ENCODE measurements at places on chromosomes 1 and 21.

DNA sequence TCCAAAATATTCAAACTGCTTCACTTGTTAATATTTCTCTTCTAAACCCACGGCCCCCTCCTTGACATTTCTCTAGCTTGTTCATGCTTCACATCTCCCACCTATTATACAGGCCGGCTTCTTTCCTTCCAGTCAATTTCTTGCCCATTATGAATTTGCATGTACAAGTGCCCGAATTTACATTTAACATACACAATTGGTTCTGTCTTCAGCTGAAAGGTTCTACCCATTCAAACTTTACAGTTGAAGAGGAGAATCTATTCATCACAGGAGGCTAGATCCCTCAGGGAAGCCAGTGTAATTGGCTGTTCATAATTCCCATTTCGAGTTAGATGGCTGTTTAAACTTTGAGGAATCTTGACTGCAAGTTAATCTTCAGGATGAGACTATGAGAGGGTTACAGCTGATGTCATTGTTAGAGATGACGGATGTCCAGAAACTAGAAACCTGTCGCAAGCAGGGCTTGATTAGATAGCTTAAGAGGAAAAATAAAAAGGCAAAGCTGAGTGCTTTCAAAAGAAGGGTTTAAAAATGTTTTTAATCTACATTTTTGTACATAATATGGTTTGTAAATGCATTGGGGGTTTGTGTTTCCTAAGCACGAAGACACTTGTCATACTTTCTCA is 157.0 kb downstream of the ADSS2 start:
- no peak for DNase-seq

- DNase-seq, result no peak
These were observed 8.4 kb upstream of the GALNT2 start for GRCh38 chr1:230058626-230059025.

- peak; percentile 52 for DNase-seq
These were observed 83.0 kb upstream of the ZC3H12A start for GRCh38 chr1:37391211-37392011.

GRCh38 chr1:221768444-221769066 is 26.7 kb upstream of the DUSP10 start:
- DNase-seq, result no peak

DNA sequence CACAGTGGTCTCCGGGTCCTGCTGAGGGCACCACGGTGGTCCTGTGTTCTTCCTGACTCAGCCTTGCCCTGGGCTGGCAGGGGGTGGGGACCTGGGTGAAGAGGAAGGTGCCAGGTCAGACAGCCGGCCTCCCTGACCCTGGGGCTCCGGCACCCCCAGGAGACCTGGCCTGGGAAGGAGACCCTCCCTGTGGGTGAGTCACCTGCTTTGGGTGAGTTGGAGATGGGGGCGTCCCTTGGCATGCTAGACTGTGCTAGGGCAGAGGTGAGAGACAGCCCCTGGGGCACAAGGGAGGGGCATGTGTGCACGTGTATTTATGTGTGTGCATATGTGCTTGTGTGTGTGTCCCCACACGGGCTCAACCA is 23.4 kb downstream of the SPSB1 start:
- no peak for DNase-seq

DNA sequence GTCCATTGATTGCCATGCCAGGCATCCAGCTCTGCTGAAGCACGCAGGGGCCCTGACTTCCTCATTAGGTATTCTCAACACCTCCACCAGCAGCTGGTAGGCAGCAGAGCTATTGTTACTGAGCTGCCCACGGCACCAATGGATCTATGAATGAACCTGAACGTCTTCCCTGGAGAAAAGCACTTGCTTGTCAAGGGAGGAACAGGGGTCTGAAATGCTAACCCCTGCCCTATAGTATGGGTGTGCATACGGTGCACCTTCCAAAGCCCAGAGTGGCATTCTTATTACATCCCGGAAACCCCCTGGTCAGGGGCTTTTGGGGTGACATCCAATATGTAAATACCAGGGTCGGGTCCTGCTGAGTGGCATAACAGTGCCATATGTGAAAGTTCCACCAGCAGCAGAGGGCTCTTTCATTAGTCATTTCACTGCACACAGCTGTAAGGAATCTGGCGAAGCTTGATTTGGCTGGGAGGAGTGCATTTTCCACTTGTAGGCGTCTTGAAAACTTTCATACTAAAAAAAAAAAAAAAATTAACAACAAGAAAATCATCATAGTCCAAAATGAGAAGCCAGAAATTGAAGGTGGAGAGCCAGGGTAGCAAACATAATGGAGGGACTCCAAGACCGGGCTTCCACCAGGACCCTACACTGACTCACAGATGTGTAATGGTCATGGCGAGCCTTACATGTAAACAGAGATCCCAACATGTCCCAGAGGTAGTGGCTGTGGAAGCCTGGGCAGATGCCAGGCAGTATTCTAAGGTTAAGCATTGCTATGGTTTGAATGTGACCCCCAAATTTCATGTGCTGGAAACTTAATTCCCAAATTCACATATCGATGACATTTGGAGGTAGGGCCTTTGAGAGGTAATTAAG is 58.8 kb upstream of the PRDX6 start:
- no peak for DNase-seq

- no peak for DNase-seq
These were observed 33.3 kb downstream of the SLC66A1 start for GRCh38 chr1:19345391-19345790.

DNA sequence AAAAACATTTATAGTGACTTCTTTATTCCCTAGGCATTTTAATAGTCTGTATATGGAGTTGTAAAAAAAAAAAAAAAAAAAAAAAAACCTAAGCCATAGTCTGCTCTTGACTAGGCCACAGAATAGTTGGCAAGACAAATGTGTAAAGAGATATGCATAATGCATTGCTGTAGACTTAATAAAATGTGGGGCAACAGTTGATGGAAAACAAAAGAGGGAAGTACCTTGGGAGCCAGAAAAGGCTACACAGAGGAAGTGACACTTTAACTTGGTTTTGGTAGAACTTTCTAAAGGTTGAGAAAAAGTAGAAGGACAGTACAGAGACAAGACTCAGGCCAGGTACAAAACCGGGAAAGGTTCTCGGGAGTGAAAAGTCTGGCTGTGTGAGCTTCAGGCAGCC is 802.9 kb upstream of the ADAMTS5 start:
- DNase-seq, result no peak

DNA sequence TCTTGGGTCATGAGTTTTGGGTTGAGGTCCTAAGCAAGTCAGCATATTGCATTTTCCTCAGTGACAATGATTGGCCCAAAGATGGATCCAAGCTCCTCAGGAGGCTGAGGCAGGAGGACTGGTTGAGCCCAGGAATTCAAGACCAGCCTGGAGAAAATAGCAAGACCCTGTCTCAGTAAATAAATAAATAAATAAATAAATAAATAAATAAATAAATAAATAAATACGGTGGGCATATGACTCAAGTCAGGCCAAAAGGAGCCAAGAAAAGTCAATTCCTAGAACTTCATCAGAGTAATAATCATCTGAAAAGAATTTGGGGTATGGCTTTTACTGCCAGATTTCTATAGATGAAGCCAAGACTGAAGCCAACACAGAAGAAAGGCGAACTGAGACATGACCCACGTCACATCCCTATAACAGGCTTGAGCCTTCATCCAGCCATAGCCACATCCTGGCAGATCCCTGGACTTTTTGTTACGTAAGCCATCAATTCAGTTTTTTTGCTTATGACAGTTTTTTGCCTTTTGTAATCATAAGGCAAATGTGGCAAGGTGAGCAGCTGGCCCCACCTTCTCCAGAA is 88.5 kb upstream of the NFASC start:
- DNase-seq, result no peak

- DNase-seq, result no peak
These were observed 391.8 kb downstream of the DISC1 start for GRCh38 chr1:232018231-232019025.

- peak; percentile 85 for DNase-seq
These were observed 31.7 kb downstream of the TP73 start for GRCh38 chr1:3683992-3684391.

DNA sequence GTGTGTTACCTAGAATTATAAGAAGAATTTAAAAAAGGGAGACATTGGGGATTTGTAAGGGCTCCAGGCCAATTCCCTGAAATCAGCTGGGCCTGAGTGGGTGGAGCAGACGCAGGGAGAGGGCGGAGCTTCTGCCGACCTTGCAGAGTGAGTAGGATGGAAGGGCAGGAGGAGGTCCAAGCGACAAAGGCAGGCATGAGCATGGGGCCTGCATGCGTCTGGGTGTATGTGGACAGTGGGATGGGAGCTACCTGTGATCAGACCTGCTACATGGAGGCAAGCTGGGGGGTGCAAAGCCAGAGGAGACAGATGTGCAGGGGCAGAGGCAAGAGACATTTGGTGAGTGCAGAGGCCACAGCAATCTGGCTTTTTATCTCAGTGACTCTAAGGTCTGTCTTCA is 105.3 kb upstream of the OLIG2 start:
- DNase-seq, result no peak

GRCh38 chr1:238409191-238409850 is 518.6 kb upstream of the ZP4 start:
- DNase-seq, result no peak

GRCh38 chr1:160855181-160855981 is 7.3 kb downstream of the CD244 start:
- DNase-seq, result no peak

DNA sequence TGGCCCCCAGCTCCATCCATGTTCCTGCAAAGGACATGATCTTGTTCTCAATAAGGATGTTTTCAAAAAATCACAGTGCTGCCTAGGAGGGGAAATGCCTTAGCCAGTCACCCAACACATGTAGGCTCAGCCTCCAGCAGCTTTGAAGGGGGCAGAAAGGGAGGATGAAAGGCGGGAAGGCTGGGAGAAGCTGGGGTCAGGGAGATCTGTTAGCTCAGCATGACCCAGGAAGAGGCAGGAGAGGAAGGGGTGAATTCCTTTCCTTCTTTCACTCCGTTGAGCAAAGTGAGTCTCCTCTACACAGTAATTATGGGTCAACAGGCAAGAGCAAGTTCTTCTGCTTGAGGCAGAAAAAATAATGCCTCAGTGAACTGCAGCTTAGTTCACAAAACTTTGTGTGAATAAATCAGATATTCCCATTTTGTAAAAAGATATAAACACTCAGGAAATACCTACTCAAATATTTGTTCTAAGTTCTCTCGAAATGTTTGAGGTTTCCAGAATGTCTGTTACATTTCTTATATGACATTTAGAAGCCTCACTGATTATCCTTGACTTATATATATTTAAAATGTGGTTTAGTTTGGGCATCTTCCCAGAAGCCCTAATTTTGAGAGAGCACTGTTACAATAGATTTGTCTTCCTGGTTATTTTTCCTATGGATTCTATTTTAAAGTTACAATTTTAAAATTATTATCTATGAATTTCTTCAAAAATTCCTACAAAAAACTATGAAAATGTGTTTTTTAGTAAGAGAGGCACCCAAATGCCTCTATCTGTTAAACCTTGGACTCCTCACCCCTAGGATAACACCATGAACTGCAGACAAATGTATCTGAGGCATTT is 116.8 kb downstream of the KCNJ6 start:
- DNase-seq, result no peak

GRCh38 chr1:16440131-16440469 is 424 bp upstream of the NECAP2 start:
- DNase-seq, result no peak

GRCh38 chr1:226063977-226064815 is 1.7 kb downstream of the H3-3A start:
- no peak for DNase-seq

DNA sequence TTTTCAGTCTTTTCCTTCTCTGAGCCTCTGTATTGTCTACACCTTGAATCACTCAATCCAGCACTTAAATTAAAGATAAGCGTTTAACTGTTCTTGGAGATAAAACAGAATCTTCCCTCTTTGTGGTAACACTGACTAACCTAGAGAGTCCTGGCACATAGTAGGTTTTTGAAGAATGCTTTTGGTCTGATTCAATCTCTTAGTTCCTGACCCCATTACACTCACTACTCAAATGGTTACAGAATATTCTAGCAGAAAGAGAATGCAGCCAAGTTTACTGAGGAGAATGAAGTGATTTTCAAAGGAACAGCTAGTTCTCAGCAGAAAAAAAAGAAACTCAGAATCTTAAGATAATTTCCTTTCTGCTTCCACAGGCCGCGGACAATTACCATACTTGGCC is 309.2 kb upstream of the PRMT6 start:
- DNase-seq, result no peak

DNA sequence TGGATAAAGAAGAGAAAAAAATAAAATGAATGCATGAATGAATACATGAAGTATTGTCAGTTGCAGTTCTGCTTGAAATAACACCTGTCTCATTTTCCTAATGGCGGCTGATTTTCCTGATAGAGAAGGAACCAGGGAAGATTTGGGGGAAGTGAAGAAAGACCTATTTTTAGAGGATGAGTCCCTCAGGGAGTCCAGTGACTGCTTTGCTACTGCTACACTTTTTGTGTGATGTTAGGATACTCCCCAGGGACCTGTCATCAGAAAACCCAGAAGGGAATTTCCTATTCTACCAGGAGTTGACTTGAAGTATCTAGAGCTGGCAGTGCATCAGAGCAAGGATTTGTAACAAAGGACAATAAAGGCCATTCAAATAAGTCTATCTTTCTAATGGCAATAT is 114.8 kb downstream of the MAB21L3 start:
- DNase-seq, result no peak

GRCh38 chr1:38555130-38555529 is 304.4 kb downstream of the RRAGC start:
- DNase-seq, result no peak

- DNase-seq, result no peak
These were observed 18.8 kb downstream of the QSOX1 start for GRCh38 chr1:180173451-180173850.

GRCh38 chr1:82091729-82092128 is 291.0 kb downstream of the ADGRL2 start:
- DNase-seq, result no peak

- DNase-seq, result no peak
These were observed 10.3 kb downstream of the DONSON start for GRCh38 chr21:33578214-33578613.

- no peak for DNase-seq
These were observed 90.5 kb downstream of the SPATA17 start for GRCh38 chr1:217721692-217722091.

DNA sequence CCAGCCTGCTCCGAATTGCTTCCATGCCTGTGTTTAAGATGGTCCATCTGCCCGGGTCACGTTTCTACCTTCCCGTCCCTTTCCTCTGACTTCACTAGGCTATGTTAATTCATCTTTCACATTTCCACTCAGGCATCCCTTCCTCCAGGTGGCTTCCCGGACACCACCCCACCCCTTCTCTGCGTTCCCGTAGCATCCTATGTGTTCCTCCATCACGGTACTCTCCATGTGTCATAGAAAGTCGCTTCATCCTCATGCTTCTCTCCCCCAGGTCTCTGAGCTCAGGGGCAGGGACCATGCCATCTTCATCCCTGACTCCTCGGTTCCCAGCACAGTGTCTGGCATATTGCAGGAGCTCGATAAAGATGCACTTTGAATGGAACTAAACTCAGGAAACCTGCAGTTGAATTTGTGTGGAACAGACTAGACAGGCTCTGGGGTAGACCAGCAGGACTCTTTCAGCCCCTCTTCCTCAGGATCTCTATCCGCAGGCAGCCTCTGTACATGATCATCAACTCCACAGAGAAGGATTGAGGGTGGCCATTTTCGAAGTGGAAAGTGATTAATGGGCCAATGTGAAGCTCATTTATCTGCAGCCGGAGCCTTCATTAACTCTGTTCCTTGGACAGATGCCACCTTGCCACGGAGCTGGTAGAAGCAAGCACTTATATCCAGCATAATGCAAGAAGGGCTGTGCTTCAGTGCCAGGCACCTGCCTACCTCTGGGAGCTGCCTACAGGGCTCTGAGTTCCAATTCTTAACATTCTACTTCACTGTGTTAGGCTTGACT is 9.1 kb downstream of the C1orf226 start:
- DNase-seq, result no peak

GRCh38 chr1:172837816-172838679 is 179.1 kb downstream of the FASLG start:
- DNase-seq, result no peak
